ENCODE measurements at places on chromosomes 3 and 15. TPM values are rescaled to one million over a fixed set of nuclear protein-coding genes. Genes with fewer than 3 reads are reported as not detected.

DNA sequence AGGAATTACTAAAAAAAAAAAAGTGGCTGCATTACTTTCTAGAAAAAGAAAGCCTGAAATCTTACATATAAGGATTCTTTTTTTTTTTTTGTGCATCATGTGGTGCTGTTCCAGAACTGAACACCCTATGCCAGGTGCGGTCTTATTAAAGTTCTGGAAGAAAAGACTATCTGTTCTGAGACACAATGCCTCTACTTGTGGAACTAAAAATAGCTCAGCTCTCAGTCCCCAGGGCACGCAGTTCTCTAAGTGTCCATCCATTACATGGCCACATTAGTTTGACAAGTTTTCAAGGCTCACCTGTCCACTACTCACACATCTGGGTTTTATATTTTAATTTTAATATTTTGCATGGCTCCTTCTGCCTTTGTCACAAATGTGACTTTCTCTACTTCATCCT lies 126.6 kb upstream of the ADAMTS9 start:
- no peaks in the 10 kb centered on the region for H3K4me1 ChIP-seq
- H3K36me3 ChIP-seq: no peaks in the 10 kb centered on the region
- no peak overlapping the region for H3K27ac ChIP-seq

DNA sequence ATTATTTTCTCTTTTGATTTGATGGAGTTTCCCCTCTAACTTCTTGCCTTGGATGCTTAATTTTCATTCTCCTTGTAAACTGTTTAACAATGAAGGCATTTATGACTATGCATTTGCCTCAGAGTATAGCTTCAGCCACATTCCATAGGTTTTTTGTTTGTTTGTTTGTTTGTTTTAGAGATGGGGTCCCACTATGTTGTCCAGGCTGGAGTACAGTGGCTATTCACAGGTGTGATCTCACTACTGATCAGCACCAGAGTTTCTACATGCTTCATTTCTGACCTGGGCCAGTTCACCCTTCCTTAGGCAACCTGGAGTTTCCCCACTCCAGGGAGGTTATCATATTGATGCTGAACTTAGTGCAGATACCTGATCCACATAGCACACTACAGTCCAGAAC lies 4.1 kb downstream of the SECISBP2L start:
- no peak overlapping the region for H3K4me3 ChIP-seq
- no peaks in the 10 kb centered on the region for H3K36me3 ChIP-seq
- no peaks in the 10 kb centered on the region for H3K27me3 ChIP-seq
- H3K27ac ChIP-seq: no peak overlapping the region
- H3K4me1 ChIP-seq: peaks cover 3% of the 10 kb centered on the region

DNA sequence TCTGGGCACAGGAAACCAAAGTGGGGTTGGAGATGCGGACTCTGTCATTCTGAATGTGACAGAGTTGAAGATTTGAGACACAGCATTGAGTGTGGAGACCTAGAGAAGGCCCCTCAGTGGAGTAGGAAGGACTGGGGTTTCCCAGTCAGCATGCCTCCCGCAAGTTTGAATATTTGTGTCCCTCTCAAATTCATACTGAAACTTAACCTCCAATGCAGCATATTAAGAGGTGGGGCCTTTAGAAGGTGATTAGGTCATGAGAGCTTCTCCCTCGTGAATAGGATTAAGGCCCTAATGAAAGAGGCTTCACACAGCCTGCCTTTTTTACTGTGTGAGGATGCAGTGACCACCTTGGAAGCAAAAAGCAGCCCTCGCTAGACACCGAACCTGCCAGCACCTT lies 8.0 kb downstream of the HDDC3 start:
- H3K36me3 ChIP-seq: peaks cover 3% of the 10 kb centered on the region
- H3K4me3 ChIP-seq: no peak overlapping the region
- H3K27ac ChIP-seq: no peak overlapping the region
- H3K27me3 ChIP-seq: no peaks in the 10 kb centered on the region

- peaks cover 14% of the 10 kb centered on the region for H3K4me1 ChIP-seq
- no peaks in the 10 kb centered on the region for H3K36me3 ChIP-seq
- no peak overlapping the region for H3K4me3 ChIP-seq
- H3K27ac ChIP-seq: no peak overlapping the region
- DNase-seq: no peak
These were observed 5.3 kb downstream of the SIN3A start for GRCh38 chr15:75446151-75446550.

- no peak for DNase-seq
- peaks cover 5% of the 10 kb centered on the region for H3K4me1 ChIP-seq
- no peak overlapping the region for H3K4me3 ChIP-seq
- H3K27ac ChIP-seq: no peak overlapping the region
- no peaks in the 10 kb centered on the region for H3K36me3 ChIP-seq
- no peaks in the 10 kb centered on the region for H3K27me3 ChIP-seq
These were observed 166.4 kb upstream of the ROPN1 start for GRCh38 chr3:124158168-124158881.

DNA sequence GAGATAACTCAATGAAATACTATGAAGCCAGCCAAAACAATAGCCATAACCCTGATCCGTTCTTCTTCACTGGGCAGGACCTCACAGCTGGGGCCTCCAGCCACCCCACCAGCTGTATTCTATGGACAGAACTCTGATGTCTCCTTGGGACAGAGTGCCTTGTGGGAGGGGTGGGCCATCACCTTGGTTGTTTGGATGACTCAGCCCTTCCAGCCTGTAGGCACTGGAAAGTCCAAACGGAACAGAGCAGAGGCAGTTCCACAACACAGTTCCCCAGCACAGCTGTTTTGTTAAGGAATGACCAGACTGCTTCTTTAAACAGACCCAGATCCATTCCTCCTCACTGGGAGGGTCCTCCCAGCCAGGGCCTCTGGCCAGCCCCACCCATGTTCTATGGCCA lies 31.9 kb upstream of the ZBED2 start:
- no peak overlapping the region for H3K27ac ChIP-seq
- H3K4me3 ChIP-seq: no peak overlapping the region
- no peak for DNase-seq
- H3K27me3 ChIP-seq: no peaks in the 10 kb centered on the region
- no peaks in the 10 kb centered on the region for H3K36me3 ChIP-seq

GRCh38 chr3:18771931-18772330 lies 346.8 kb upstream of the SATB1 start:
- no peak overlapping the region for H3K27ac ChIP-seq
- H3K27me3 ChIP-seq: no peaks in the 10 kb centered on the region
- DNase-seq: no peak
- H3K4me3 ChIP-seq: no peak overlapping the region
- H3K4me1 ChIP-seq: no peaks in the 10 kb centered on the region

DNA sequence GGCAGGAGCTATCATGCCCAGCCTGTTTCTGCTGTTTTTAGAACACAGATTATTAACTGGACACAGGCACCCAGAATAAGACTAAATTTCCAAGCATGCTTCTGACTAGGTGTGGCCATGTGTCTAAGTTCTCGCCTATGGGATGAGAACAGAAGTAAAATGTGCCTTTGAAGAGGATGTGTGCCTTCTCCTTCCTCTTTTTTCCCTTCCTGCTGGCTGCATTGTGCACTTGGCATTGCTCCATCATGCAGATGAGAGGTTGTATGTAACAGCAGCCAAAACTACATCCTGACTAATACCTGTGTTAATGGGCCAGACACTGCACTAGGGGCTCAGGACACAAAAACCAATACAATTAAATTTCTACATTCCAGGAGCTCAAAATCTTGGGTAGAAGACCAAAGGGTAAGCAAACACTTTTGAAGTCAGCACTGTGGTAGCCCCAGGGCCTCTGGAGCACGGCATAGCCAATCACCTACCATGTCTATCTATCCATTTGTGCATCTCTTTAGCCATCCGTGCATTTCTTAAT lies 40.9 kb upstream of the RNU6-1 start:
- H3K36me3 ChIP-seq: no peaks in the 10 kb centered on the region
- H3K4me3 ChIP-seq: no peak overlapping the region
- no peaks in the 10 kb centered on the region for H3K27me3 ChIP-seq
- peak; percentile 39 for DNase-seq
- H3K4me1 ChIP-seq: peaks cover 4% of the 10 kb centered on the region

DNA sequence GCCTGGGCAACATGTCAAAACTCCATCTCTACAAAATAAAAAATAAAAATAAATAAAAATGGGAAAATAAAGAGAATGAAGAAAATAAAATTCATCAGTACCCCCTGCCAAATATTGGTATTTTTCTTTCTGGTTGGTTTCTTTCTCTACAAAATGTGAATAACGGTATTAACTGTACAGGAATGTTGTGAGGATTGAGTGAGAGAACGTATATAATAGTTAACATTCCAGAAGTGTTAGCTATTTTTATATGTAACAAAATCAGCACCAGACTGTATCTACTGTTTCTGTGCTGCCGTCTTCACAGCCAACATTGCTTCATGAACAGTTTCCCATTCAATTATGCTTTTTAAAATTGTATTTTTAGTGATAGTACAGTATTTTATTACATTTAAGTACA lies 25.5 kb upstream of the RNU6-1 start:
- no peak overlapping the region for H3K27ac ChIP-seq
- no peaks in the 10 kb centered on the region for H3K36me3 ChIP-seq
- H3K27me3 ChIP-seq: no peaks in the 10 kb centered on the region
- H3K4me3 ChIP-seq: no peak overlapping the region

- H3K4me1 ChIP-seq: peaks cover 4% of the 10 kb centered on the region
- H3K4me3 ChIP-seq: no peak overlapping the region
These were observed 214.9 kb upstream of the NR2F2 start for GRCh38 chr15:96115642-96116041.

DNA sequence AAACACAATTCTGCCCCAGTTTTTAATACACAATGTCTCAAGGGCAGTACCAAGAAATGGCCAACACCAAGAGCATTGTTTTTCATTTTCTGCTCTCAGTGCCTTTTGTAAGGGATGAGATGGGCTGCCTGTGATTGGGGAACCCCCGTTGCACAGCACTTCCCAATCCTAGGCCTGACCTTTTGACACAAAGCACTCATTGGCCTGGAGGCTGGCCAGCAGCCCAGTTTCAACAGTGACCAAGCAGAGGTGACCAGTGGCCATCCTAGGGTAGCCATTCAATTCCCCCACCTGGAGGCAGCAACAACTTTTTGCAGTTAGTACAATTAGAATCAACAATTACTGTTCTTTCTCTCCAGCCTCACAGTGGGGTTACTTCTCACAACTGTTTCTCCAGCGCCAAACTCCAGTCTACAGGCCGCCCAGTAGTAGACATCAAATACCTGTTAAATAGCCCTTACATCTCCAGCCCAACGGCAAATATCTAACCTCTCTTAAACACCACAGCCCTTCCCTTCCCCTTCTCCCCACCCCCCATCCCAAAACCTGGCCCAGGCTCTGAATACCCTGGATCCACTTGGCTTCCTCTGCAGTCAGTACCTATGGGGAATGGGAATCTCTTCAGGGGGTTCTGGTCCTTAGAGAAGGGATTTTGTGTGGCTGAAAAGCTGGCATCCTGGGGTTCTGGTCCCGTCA lies 8.9 kb upstream of the LRRC2 start:
- no peak overlapping the region for H3K27ac ChIP-seq
- no peaks in the 10 kb centered on the region for H3K4me1 ChIP-seq
- H3K36me3 ChIP-seq: no peaks in the 10 kb centered on the region
- no peak overlapping the region for H3K4me3 ChIP-seq
- no peak for DNase-seq

- H3K4me1 ChIP-seq: no peaks in the 10 kb centered on the region
- no peaks in the 10 kb centered on the region for H3K27me3 ChIP-seq
- DNase-seq: no peak
- peaks cover 20% of the 10 kb centered on the region for H3K36me3 ChIP-seq
- H3K4me3 ChIP-seq: no peak overlapping the region
These were observed 41.7 kb downstream of the FBXL22 start for GRCh38 chr15:63638839-63639238.

DNA sequence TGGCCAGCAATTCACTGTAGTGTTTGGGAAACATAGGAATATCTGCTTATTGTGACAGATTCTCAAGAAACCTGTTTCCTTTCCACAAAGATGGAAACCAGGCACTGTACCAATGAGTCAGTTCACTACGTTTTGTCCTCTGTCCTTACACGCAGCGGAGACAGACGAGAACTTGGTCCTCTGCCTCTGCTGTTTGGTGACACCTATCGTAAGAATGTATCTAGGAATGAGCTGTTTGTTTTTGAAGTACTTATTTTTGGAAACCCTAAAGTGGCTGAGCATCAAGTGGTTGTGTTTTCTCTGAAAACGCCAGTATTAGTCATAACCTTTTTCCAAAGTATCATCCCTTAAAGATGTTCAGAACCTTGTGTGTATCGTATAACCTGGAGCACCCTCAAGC lies 93.0 kb downstream of the PGPEP1L start:
- peaks cover 17% of the 10 kb centered on the region for H3K4me1 ChIP-seq
- DNase-seq: peak; percentile 97

- no peak overlapping the region for H3K27ac ChIP-seq
- no peaks in the 10 kb centered on the region for H3K27me3 ChIP-seq
- H3K36me3 ChIP-seq: no peaks in the 10 kb centered on the region
These were observed 261.9 kb upstream of the ICE2 start for GRCh38 chr15:60740787-60741354.

DNA sequence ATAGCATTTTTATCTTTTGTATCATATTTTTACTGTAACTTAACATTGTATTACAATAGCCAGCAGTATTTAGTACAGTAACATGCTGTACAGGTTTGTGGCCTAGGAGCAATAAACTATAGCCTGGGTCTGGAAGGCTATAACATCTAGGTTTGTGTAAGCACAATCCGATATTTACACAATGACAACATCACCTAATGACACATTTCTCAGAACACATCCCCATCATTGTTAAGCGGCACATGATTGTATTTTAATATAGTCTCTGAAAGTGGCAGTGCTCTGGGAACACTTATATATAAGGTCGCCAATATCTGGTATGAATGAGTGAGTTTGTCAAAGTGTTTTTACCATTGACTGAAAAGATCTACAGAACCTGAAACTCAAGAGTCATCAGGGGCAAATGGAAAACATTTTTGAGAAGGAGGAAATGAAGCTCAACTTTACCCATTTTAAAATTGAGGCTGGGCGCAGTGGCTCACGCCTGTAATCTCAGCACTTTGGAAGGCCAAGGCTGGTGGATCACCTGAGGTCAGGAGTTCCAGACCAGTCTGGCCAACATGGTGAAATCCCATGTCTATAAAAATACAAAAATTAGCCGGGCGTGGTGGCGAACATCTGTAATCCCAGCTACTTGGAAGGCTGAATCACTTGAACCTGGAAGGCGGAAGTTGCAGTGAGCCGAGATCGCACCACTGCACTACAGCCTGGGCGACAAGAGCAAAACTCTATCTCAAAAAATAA lies 38.8 kb upstream of the TNFSF10 start:
- no peaks in the 10 kb centered on the region for H3K27me3 ChIP-seq
- DNase-seq: no peak
- peaks cover 17% of the 10 kb centered on the region for H3K4me1 ChIP-seq
- H3K36me3 ChIP-seq: no peaks in the 10 kb centered on the region
- H3K4me3 ChIP-seq: no peak overlapping the region

Gene SCAANT1
- total RNA-seq: not detected

Gene CEP97
- 11.5 TPM for total RNA-seq

Gene IL17RB
- 0.16 TPM for total RNA-seq

Gene CHDH
- 0.22 TPM for total RNA-seq

Gene IL17RE
- 3.7 TPM for total RNA-seq

Gene INKA1
- 2.7 TPM for total RNA-seq

Gene CORO2B
- 6.2 TPM for total RNA-seq

Gene MAP1A
- 138 TPM for total RNA-seq

Measured in astrocyte (in vitro differentiated cells and primary cell).